ENCODE measurements at places on chromosomes 1 and 21. TPM values are rescaled to one million over a fixed set of nuclear protein-coding genes. Genes with fewer than 3 reads are reported as not detected.

The DNM3 gene
- 6.5 TPM for total RNA-seq

The YOD1 gene
- total RNA-seq: 13.4 TPM

GRCh38 chr1:41448821-41449220, 35.7 kb downstream of the EDN2 start:
- H3K4me3 ChIP-seq: no peak overlapping the region
- no peak overlapping the region for H3K27ac ChIP-seq
- H3K27me3 ChIP-seq: peaks cover 2% of the 10 kb centered on the region
- H3K4me1 ChIP-seq: peaks cover 4% of the 10 kb centered on the region

GRCh38 chr1:10962483-10962882, 50.0 kb upstream of the TARDBP start:
- no peak overlapping the region for H3K27ac ChIP-seq
- no peaks in the 10 kb centered on the region for H3K36me3 ChIP-seq
- H3K27me3 ChIP-seq: peaks cover 15% of the 10 kb centered on the region
- no peaks in the 10 kb centered on the region for H3K4me1 ChIP-seq
- peak; percentile 27 for DNase-seq

- DNase-seq: no peak
- H3K27ac ChIP-seq: no peak overlapping the region
- H3K4me3 ChIP-seq: no peak overlapping the region
Observed at GRCh38 chr1:157155658-157156057, 17.5 kb upstream of the ETV3 start.
